ENCODE measurements at places on chromosomes 6 and 20. TPM values are rescaled to one million over a fixed set of nuclear protein-coding genes. Genes with fewer than 3 reads are reported as not detected.

NUDT3 gene
- 30.7 TPM for total RNA-seq

GRCh38 chr20:4160761-4161305 lies 145.5 kb upstream of the RNF24 start:
- DNase-seq: peak; percentile 46

ULBP2 gene
- 0.14 TPM for total RNA-seq

SAMD10 gene
- 12.7 TPM for total RNA-seq

- no peak for DNase-seq
These were observed 211.3 kb downstream of the ARID1B start for GRCh38 chr6:156988276-156989158.

DNA sequence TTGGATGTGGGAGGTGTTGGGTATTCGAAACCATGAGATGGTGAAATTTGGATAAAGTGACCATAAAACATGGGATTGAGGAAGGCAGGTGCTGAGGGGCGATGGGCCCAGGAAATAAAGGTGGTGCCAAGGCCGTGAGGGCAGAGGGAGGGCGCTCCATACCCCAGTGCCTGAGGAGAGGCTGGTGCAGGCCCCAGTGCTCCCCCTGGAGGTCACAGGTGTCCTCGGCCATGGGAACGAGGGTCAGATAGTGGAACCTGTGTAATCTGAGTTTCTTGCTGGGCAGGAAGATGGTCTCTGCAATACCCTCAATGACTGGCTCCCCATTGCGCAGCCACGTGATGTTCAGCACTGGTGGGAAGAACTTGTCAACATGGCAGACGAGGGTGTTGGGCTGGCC lies 16.2 kb downstream of the HLA-DPB1 start:
- no peak for DNase-seq

GRCh38 chr6:424741-425417 lies 33.3 kb downstream of the IRF4 start:
- no peak for DNase-seq

GRCh38 chr6:37603284-37603683 lies 94.4 kb downstream of the MDGA1 start:
- no peak for DNase-seq

EIF2S2 gene
- 36.7 TPM for total RNA-seq

GRCh38 chr6:89924231-89924630 lies 30.0 kb downstream of the GJA10 start:
- DNase-seq: no peak

GRCh38 chr20:20582734-20583133 lies 129.7 kb downstream of the RALGAPA2 start:
- DNase-seq: no peak

SMPD2 gene
- total RNA-seq: 23.2 TPM

CCDC28A gene
- 32.6 TPM for total RNA-seq

DNA sequence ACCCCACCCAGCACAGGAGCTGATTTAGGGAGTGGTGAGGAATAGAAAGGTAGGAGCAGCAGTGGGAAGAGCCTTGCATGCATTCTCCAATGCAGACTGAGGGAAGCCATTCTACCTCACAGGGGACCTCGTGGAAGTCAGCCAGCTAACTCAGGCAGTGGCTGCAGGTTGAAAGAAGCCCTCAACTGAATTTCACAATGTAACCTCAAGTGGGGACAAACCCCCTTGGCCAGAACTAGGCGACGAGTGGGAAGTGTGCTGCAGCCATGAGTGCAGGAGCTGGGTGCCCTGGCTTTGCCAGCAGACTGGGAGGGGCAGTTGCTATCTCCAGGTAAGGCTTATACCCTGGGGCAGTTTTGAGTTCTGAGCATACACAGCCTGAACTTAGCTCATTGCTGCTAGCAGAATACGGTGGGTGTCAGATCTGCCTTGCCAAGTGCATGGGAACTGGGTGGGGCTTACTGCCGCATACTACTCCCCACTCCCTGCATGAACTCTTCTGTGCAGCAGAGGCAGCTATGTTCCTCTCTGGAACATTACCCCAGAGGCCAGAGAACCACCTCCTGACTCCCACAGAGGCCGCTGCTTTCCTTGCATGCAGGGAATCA lies 126.5 kb downstream of the CDK19 start:
- no peak for DNase-seq

- no peak for DNase-seq
These were observed 453.6 kb downstream of the COL12A1 start for GRCh38 chr6:74752303-74752702.

C20orf96 gene
- total RNA-seq: 10.6 TPM

Data from mucosa of gallbladder (tissue), 1 donor.